ENCODE measurements at places on chromosomes 3 and 15.

GRCh38 chr3:58665405-58665804 is 1.2 kb downstream of the FAM3D start:
- no peak for DNase-seq

GRCh38 chr15:43229977-43230376 is 9.2 kb upstream of the EPB42 start:
- DNase-seq: no peak

DNA sequence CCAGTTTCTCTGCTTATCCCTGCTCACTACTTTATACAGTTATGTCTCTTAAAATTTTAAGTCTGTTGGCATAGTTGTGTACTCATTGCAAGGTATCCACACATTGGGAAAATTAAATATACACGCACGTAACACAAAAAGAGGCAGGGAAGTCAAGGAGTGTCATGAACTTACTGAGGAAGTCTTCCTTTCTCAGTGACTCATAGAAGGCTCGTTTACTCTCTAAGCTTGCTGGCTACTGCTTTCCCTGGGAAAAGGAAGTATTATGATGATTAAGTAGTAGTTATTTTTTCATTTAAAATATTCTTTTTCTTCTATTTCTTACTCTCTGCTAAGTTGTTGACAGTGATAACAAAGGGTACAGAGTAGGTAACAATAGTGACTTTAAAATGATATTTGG is 287.3 kb downstream of the UBE2E2 start:
- DNase-seq: no peak

- DNase-seq: no peak
These were observed 12.0 kb downstream of the PTH1R start for GRCh38 chr3:46889381-46890110.

Measured in CD4-positive, alpha-beta T cell treated with Interleukin-15 for 4 hours (primary cell).